ENCODE measurements at places on chromosomes 2 and 18.
A peak's percentile ranks its signal among the peaks of the same experiment; 100 is the strongest.

- no peak for DNase-seq
Observed at GRCh38 chr18:11951390-11951851, 29.9 kb upstream of the IMPA2 start.

GRCh38 chr2:70349921-70350685, 48.2 kb upstream of the FAM136A start:
- DNase-seq: no peak

- DNase-seq: no peak
Observed at GRCh38 chr18:4557502-4557901, 102.4 kb upstream of the DLGAP1 start.

GRCh38 chr18:45785134-45785533, 40.3 kb upstream of the SIGLEC15 start:
- DNase-seq: no peak

GRCh38 chr2:10447300-10447894, 730 bp downstream of the ODC1 start:
- DNase-seq: peak; percentile 21

DNA sequence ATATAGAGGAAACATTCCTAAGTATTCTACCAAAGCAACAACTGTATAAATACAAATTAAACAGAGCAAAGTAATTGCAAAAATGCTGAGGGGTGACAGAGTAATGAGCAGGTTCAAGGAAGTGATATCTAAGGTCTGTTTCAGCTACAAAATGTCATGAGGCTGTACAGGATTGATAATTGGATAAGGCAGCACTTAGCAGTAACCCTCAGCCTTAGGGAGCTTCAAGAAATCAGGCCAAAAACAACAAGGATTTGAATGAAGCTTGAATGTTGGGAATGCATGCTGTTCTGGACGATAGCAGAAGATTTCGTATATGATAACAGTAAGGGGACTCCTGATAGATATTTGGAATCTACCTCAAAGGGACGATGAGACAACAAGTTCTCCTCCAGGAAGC, 142.0 kb upstream of the MMADHC start:
- no peak for DNase-seq

DNA sequence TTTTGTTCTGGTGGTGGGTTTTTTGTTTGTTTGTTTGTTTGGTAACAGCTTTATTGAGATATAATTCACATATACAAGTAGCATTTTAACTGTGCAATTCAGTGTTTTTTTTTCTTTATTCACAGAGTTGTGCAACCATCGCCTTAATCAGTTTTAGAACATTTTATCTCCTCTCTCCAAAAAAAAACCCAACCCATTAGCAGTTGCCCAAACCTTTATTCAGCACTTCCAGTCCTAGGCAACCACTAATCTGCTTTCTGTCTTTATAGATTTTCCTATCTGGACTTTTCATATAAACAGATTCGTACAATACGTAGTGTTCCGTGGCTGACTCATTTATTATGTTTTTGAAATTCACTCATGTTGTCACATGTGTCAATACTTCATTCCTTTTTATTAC, 38.7 kb downstream of the CCDC138 start:
- DNase-seq: no peak

GRCh38 chr2:96970248-96970875, 16.0 kb downstream of the FAM178B start:
- DNase-seq: no peak

- no peak for DNase-seq
Observed at GRCh38 chr2:183123959-183124221, 353 bp upstream of the NUP35 start.

DNA sequence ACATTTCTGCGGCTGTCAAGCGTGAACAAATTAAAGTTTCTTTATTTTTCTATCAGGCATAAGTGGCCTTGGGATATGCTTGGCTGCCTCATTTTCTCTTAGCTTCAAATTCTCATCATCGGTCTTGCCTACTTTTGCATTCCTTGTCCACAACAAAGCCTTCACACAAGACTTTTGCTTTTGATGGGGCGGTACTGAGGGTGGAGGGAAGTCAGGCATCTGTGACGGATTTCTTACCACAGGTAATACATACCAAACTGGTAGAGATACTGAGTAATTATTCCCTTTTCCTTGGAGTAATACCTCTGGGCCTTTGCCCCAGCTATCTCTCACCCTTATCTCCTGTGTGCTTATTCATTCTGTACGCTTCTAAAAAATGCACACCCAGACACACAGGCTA, 468.3 kb upstream of the RGPD4 start:
- DNase-seq: no peak

- DNase-seq: no peak
Observed at GRCh38 chr2:55490554-55490953, 29.0 kb upstream of the CFAP36 start.

DNA sequence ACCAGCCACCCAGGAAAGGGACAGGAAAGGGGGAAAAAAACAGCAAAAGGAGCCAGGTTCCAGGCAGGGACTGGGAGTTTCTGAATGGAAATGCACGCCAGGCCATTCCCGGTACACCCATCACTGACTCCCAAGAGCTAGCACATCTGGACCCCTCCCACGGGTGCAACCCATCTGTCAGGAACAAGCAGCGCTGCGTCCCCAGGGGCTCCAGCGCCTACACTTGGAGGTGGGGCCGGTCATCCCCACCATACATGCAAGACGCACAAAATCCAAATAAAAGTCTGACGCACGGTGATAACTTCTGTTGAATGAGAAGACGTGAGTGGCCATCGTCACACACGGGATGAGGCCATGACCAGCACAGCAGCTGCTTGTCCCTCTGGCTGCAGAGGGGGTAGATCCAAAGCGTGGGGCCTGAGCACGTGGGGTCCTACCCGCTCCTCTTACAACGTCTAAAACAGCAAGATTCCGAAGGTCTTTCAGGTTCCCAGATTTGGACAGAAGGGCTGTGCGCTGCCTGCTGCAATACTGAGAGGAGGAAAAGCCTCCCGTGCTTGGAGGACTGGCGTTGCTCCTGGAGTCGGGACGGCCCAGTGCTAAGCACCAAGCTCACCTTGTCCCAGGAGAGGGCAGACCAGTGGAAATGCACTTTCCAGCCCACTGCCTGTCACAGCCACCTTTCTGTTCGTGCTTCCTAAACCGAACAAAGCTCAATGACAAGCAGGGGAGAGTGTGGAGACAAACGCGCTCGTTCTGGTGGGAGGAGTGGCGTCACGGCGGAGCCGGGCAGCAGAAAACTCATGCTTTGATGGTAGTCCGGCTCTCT, 68.9 kb downstream of the NDUFA10 start:
- no peak for DNase-seq

GRCh38 chr2:239268082-239268481, 132.7 kb downstream of the HDAC4 start:
- no peak for DNase-seq

All from stimulated activated CD4-positive, alpha-beta T cell treated with anti-CD3 and anti-CD28 coated beads, Interleukin-12 subunit alpha, Interleukin-12 subunit beta, amount 100 ng/mL, for 48 hours (primary cell).